ENCODE measurements at places on chromosomes 2 and 18.

- DNase-seq: no peak
Observed at GRCh38 chr18:10748641-10749040, 222.8 kb downstream of the NAPG start.

DNA sequence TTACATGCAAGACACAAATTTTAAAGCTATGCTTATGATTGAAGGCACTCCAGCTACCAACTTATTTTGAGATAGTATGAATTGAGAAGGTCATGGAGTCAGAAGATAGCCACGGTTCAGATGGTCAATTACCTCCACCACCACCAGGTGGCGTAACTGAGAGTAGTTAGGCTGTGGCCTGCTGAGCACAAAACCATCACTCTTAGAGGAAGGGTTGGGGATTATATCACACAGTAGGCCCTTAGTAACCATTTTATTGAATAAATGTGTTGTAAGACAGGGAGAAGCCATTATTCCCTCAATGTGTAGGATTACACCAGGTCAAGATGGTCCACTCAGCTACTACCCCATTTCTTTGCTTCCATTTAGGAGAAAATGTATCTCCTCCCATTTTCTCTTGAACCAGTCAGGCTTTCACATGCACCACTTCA is 18.8 kb downstream of the KLHL41 start:
- DNase-seq: peak; percentile 49

- DNase-seq: no peak
Observed at GRCh38 chr2:191041418-191042161, 27.6 kb upstream of the STAT1 start.

DNA sequence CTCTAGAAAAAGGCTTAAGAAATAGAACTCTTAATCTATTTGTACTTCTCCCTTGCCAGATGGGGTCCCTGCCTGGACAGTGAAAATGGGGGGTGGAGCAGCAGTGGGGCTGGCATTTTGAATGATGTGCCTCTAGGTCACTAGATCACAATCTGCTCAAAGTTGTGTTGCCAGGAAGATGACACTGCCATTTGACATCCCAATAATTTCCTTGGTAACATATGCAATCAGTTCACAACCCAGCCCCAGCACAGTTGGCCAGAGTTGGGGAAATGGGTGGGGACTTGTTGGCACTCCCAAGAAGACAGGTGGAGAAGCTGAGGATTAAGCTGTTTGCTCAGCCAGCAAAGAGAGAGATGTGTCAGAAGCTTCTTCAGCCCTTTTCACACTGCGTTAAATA is 558.3 kb upstream of the KLHL29 start:
- no peak for DNase-seq

- no peak for DNase-seq
Observed at GRCh38 chr2:96107708-96108065, 8.7 kb downstream of the ADRA2B start.

GRCh38 chr2:239299218-239299939 is 101.4 kb downstream of the HDAC4 start:
- no peak for DNase-seq

DNA sequence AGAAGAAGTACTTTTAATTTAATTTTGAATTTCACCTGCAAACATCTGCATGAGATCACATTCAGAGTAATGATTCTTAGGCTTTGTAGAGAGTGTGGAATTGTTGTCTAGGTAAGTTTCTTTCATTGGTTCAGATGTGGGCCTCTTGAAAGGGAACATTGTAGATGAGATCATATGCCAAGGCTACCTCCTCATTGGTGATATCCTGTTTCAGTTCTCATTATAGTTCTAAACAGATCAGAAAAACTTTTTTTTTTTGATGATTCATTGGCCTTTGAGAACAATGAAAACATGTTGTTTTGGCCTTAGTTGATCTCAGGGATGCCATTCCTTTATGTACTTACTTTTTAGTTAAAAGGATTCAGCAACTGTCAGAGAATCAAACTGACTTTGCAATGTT is 44.5 kb downstream of the EML6 start:
- no peak for DNase-seq

- DNase-seq: no peak
Observed at GRCh38 chr2:42045848-42046748, 1.7 kb upstream of the PKDCC start.

- DNase-seq: no peak
Observed at GRCh38 chr2:226885769-226886435, 50.0 kb downstream of the RHBDD1 start.

DNA sequence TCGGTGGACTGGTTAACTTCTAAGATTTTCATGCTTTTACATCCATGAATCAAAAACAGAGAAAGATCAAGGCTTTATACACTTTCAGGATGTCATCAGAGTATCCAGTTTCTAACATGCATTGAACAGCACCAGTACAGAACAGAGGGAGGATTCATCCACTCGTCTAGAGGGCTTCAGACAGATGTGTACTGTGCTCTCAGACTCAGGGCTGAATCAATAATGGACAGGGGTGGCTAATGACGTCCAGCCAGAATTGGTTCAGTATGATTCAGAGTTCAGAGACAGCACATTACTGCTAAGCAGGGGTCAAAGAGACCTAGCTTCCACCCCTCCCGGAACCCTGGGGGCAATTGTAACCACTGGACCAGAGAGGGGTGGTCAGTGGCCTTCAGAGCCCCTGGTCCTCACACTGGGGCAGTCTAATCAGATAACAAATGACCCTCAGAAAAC is 37.3 kb downstream of the RNU4ATAC start:
- DNase-seq: no peak

DNA sequence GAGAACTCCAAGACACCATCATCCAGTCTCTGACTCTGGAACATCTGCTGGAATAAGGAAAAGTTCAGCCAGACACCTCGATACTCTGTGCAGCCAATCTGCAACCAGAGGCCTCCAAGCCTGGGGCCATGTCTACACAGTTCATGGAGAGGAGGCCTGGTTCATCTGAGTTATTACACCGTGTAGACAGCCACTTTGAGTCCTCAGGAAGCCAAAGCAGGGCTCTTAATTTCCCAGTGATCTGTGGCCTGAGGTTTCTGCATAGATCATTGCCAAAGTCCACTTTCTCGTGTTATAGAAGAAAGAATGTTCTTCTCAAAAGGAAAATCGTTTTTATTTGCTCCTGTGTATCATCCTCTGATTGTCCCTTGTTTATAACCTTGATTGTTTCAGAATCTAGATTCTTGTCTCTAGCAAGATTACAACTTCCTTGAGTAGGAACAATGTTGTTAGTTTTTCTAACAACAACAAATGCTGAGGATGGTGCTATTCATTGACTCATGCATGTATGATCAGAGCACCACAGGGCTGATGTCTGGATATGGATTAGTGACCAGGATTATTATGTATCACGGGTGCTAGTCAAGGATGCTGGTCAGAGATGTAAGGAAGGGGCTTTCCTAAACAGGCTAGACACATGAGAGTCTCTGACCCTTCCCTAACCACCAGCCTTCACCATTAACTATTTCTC is 30.7 kb upstream of the MARCO start:
- no peak for DNase-seq

All from stimulated activated CD8-positive, alpha-beta memory T cell treated with anti-CD3 and anti-CD28 coated beads, Interleukin-7, amount 100 ng/mL, for 48 hours (primary cell).